ENCODE measurements at places on chromosomes 3 and 15.

GRCh38 chr3:15572138-15572537 lies 29.2 kb downstream of the HACL1 start:
- DNase-seq = no peak

- DNase-seq = no peak
Observed at GRCh38 chr3:151979906-151980305, 106.5 kb downstream of the SUCNR1 start.

GRCh38 chr3:54426381-54426780 lies 304.0 kb downstream of the CACNA2D3 start:
- DNase-seq = no peak

DNA sequence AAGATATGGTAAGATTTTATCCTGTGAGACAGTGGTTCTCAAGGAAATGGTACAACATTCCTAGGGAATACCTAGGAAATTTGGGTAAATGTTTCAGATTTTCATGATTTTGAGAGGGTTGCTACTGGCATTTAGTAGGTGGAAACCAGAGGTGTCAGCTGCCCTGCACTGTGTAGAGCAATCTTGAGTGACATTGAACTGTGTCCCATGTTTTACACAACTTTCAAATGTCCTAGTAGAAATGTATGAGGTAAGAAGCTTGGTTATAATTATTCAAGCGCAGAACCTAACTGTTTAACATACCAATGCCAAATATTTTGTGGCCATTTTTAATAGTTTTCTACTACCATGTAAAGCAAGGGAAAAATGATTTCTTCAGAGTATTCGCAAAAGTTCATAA lies 120.4 kb downstream of the GADL1 start:
- no peak for DNase-seq

- DNase-seq = no peak
Observed at GRCh38 chr3:158094235-158095110, 11.7 kb downstream of the SHOX2 start.

GRCh38 chr15:27119695-27120266 lies 148.8 kb downstream of the GABRG3 start:
- DNase-seq = no peak

DNA sequence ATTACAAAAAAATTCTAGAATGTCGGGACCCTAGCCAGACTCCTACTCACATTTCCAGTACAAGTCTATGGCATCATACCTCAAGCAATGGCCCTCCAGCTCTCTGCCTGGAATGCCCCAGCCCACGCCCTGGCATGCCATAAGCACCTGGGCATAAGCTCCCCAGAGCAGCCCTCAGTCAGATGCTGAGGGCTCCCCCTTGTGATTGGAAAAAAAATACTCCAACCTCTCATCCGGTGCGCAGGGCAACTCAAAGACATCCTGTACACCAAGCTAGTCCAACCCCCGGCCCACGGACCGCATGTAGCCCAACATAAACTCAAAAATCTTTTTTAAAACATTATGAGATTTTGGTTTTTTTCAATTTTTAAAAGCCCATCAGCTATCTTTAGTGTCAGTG lies 115.4 kb downstream of the NEK10 start:
- DNase-seq = no peak

GRCh38 chr3:143328451-143328850 lies 208.9 kb downstream of the CHST2 start:
- DNase-seq = no peak

DNA sequence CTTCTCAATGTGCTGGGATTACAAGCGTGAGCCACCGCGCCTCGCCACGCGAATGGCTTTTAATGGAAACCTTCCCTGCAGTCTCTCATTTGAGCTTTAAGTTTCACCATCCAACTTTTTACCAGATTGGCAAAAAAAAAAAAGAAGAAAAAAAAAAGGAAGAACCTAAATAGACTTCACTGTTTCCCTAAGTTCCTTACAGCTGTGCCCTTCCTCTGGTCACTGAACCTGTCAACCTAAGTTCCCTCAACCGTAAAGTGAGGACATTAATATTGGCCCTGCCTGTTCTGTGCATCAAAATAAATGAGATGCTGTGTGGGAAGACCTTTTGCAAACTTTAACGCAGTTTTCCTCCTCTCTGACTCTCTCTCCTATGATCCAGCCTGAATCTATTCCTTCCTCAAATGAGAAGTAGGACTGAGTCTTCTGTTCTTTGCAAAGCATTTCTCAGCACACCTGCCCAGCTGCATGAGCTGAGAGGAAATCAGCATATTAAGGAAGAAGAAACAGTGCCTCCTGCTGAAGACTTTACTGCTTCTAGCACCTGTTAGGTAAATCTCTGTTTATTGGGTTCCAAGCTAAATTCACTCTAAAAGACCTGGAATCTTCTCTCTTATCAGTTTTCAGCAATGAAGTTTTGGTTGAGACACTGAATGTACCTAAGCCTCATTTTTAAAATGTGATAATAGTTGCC lies 99.6 kb upstream of the ETV5 start:
- no peak for DNase-seq

DNA sequence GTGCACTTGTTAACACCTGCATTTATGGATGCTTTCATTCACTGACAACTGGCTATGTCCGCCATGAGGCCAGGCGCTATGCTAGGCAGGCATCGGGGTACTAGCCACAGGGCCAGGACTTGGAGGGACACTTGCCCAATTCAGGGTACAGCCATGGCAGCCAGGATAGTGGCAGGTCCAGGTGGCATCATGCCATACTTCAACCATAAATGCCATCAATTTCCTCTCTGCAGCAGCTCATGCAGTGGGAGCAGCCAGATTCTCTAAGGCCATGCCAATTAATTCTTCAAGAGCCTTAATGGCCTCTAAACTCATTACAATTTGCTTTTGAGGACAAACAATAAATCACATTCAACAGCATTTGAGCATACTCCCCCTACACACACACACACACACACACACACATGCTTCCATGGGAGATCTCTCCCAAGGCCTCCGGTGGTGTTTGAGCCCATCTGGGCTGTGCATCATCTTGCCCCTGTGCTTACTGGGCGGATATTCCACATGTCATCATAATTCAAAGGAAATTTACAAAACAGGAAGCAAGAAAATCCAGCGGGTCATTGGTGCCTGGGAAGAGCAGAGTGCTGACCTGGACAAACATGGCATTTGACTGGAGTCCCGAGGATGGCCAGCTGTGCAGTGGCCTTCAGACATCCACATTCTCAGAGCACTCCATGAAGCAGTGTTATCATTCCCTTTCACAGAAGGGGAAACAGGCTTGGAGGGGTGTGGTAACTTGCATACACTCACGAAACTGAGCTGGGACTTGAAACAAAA lies 109.1 kb downstream of the IQSEC1 start:
- no peak for DNase-seq

- no peak for DNase-seq
Observed at GRCh38 chr3:127260826-127261555, 26.9 kb downstream of the PRR20G start.

GRCh38 chr15:93249623-93250022 lies 160.6 kb upstream of the RGMA start:
- no peak for DNase-seq

- no peak for DNase-seq
Observed at GRCh38 chr3:73136941-73137340, 75.5 kb downstream of the EBLN2 start.

- DNase-seq = no peak
Observed at GRCh38 chr3:46008058-46008457, 12.4 kb upstream of the FYCO1 start.

GRCh38 chr3:21229426-21230135 lies 521.4 kb downstream of the ZNF385D start:
- DNase-seq = no peak

DNA sequence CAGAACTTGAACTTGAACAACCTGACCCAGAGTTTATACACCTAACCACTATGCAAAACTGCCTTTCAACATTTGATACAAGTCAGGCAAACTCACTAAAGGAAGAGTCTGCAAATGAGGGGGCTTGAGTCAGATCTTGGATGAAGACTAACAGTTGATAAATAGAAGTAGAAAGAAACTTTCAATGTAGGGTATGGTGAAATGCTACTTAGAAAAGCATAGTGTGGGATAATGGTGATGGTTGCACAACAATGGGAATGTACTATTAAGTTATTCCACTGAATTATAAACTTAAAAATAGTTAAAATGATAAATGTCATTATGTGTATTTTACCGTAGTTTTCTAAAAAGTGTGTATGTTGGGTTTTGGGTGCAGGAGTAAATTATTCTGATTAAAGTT lies 19.7 kb upstream of the ZNF280D start:
- DNase-seq = no peak

DNA sequence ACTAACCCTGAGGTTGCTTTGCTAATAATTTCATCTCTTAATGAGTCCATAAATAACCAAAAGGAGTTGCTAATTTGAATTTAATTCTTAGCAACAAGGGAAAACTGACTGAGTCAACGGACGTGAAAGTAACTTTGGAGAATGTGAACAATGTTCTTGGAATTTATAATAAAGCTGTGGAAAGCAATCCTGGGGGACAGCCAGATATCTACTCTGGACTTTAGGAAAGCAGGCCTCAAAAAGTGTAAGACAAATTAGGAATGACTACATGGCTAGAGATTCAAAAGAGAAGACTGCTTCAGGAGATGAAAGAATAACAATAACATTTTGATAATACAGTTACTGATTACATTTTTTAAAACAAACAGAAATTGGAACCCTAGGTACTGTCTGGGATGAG lies 318.4 kb upstream of the COL8A1 start:
- no peak for DNase-seq

- DNase-seq = no peak
Observed at GRCh38 chr15:77118882-77119321, 48.0 kb upstream of the TSPAN3 start.

GRCh38 chr15:46126581-46126980 lies 491.8 kb downstream of the SQOR start:
- DNase-seq = no peak

GRCh38 chr3:140292684-140293083 lies 357.7 kb downstream of the CLSTN2 start:
- DNase-seq = no peak

DNA sequence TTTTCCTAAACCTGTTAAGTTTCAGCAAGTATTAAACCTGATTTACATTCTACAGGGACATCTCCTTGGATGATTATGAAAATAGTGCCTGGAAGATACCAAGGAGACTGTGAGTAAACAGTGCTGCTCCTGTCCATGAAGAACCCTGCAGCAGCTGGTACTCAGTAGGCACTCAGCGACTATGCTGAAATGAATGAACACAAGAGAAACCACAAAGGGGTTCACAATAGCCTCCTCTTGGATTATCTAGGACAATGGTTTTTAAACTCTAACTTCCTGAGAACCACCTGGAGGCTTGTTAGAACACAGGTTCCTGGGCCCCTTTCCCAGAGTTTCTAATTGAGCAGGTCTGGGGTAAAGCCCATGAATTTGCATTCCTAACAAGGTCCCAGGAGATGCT lies 488.4 kb upstream of the UBE2E2 start:
- no peak for DNase-seq

DNA sequence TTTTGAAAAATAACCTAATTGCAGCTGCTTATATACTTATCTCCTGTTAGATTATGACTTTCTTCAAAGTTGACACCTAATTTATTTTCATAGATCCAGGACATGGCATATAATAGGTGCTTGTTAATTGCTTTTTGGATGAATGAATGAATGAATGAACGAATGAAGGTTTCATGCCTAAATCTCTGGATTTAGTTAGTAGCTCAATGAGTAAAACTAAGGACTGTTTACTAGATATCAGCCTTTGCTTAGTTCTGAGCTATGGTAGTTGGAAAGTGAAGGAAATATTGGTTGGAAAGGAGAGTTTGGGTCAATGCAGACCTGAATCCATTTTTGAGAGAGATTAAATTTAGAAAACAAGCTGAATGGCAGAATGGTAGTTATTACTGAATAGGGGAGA lies 160.4 kb upstream of the SGO1 start:
- DNase-seq = no peak

GRCh38 chr15:42716125-42716524 lies 20.8 kb downstream of the CDAN1 start:
- no peak for DNase-seq

All from stimulated activated CD4-positive, alpha-beta T cell treated with anti-CD3 and anti-CD28 coated beads, Interleukin-1b, Interleukin-23, amount 100 ng/mL, for 1 hour (primary cell).